ENCODE measurements at places on chromosomes 7 and 10.

GRCh38 chr7:111835066-111835465 is 272.8 kb upstream of the IMMP2L start:
- H3K36me3 ChIP-seq, result no peaks in the 10 kb centered on the region
- no peaks in the 10 kb centered on the region for H3K4me1 ChIP-seq
- DNase-seq, result no peak
- H3K27me3 ChIP-seq, result no peaks in the 10 kb centered on the region
- no peak overlapping the region for H3K27ac ChIP-seq
- no peak overlapping the region for H3K4me3 ChIP-seq

- H3K4me3 ChIP-seq, result no peak overlapping the region
- H3K36me3 ChIP-seq, result no peaks in the 10 kb centered on the region
- H3K27me3 ChIP-seq, result no peaks in the 10 kb centered on the region
- no peak overlapping the region for H3K27ac ChIP-seq
These were observed 238.4 kb downstream of the KCNMA1 start for GRCh38 chr10:77398986-77399755.

GRCh38 chr7:2520761-2521290 is 1.3 kb downstream of the LFNG start:
- peaks cover 38% of the 10 kb centered on the region for H3K4me1 ChIP-seq
- H3K27me3 ChIP-seq, result peaks cover 25% of the 10 kb centered on the region
- DNase-seq, result no peak
- H3K36me3 ChIP-seq, result peaks cover 25% of the 10 kb centered on the region
- H3K4me3 ChIP-seq, result peak overlapping the region; percentile 97
- H3K27ac ChIP-seq, result peak overlapping the region; percentile 88

DNA sequence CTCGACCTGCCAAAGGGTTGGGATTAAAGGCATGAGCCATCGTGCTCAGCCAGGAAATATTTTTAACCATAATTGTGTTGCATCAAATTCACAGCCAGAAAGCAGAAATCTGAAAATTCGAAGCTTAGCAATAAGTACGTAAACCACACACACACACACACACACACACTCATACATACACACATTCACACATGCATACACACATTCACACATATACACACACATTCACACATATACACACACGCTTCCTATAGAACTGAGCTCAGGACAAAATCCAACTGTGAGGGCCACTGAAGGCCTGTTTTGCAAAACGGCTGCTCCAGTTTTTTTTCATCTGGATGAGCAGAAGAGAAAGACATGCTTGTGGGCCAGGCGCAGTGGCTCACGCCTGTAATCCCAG is 25.0 kb upstream of the GTF2I start:
- H3K36me3 ChIP-seq, result no peaks in the 10 kb centered on the region
- H3K4me3 ChIP-seq, result no peak overlapping the region
- DNase-seq, result no peak
- no peak overlapping the region for H3K27ac ChIP-seq
- H3K27me3 ChIP-seq, result peaks cover 10% of the 10 kb centered on the region

GRCh38 chr7:70040970-70041766 is 442.9 kb downstream of the AUTS2 start:
- H3K36me3 ChIP-seq, result no peaks in the 10 kb centered on the region
- no peak for DNase-seq
- no peak overlapping the region for H3K27ac ChIP-seq

- no peaks in the 10 kb centered on the region for H3K4me1 ChIP-seq
- no peaks in the 10 kb centered on the region for H3K36me3 ChIP-seq
- H3K27me3 ChIP-seq, result peaks cover 10% of the 10 kb centered on the region
- H3K27ac ChIP-seq, result no peak within 1 kb of the TSS
These were observed at the start of gene SEMA3E for GRCh38 chr7:83648464-83649241. TSS of gene SEMA3E (minus strand) at chr7:83649139.

DNA sequence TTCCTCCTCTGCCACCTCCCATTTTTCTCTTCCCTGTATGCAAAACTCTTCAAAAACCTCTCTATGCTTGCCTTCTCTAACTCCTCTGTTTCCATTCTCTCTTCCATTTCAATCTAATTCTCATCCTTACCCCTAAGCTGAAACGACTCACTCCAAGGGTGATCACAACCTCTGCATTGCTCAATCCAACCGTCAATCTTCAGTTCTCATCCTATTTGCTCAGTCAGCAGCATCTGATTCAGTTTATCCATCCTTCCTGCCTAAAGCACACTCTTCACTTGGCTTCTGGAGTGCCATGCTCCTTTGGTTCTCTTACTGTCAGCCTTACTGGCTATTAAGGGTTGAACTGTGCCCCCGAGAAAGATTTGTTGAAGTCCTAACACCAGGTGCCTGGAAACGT is 163.5 kb upstream of the NEBL start:
- no peak for DNase-seq
- H3K4me1 ChIP-seq, result peaks cover 1% of the 10 kb centered on the region
- H3K36me3 ChIP-seq, result no peaks in the 10 kb centered on the region

DNA sequence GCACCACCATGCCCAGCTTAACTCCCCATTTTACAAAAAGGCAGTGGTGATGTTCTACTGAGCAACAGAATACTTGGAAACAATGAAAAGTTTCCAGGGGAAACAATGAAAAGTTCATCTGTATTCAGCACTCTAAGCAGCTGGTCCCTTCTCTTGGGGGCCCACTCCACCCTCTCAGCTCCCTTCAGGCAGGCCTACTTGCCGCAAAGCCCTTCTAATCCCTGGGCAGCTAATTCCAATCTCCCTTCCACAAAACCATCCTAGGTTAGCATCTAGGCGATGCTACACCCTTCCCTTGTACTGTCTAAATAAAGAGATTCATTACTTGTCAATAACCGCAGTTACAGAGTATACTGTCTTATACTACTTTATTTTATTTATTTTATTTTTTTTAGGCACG is 79.1 kb downstream of the SPDYE5 start:
- DNase-seq, result no peak
- no peaks in the 10 kb centered on the region for H3K4me1 ChIP-seq

- H3K27me3 ChIP-seq, result peaks cover 30% of the 10 kb centered on the region
- H3K36me3 ChIP-seq, result no peaks in the 10 kb centered on the region
- H3K4me3 ChIP-seq, result no peak overlapping the region
- peaks cover 6% of the 10 kb centered on the region for H3K4me1 ChIP-seq
- H3K27ac ChIP-seq, result no peak overlapping the region
- no peak for DNase-seq
These were observed 906 bp downstream of the DKK1 start for GRCh38 chr10:52314822-52315552.

DNA sequence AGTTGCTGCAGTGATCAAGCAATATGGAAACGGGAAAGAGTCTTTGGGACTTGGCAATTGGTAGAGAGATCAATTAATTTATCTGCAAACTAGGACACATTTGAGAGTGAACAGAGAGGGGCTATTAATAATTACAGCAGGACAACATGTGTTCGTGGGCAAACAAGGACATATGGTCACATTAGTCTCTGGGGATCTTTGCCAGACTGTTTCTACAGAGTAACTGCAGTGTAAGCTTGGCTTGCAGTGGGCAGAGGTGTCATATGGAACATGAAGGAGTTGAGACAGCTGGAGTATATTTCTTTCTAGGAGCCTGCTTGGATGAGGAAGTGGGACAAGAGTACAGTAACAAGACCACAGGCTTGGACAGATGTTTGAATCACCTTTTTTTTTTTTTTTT is 232.1 kb upstream of the LYZL1 start:
- no peak overlapping the region for H3K4me3 ChIP-seq
- no peak overlapping the region for H3K27ac ChIP-seq
- H3K36me3 ChIP-seq, result no peaks in the 10 kb centered on the region

DNA sequence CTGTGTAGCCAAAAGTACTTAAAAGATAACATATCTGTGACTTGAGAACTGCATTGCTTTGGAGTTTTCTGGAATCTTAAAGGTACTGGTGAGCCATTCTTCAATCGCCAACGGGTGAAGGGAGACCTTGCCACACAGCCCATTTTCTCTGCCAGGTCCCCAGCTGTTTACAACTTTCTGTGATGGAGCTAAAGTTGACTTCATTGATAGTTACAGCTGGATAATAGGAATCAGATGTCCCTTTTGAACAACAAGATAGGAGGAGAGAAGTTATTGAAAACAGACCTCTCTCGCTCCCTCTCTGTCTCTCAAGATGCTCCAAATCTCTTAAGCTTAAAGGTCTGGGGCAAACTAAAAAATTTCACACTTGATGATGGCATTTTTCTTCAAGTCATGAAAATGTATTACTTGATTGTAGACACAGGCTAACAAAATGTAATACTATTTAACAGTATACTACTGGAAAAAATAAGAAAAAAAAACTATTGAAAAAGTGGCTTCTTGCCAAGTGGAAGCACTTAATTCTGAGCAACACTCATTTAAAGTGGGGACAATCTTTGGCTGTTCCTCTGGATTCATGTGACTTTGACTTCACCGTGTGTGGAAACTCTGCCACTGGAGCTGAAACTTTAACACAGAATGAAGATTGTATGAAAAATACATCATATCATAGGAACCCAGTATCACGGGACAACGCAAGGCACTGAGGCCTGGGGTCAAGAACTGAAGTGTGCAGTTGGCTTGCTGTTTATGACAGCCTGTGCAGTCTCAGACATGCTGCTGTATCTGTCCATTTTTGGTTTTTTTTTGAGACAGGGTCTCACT is 78.4 kb upstream of the AFAP1L2 start:
- no peak for DNase-seq
- no peak overlapping the region for H3K4me3 ChIP-seq
- H3K36me3 ChIP-seq, result peaks cover 87% of the 10 kb centered on the region
- peaks cover 27% of the 10 kb centered on the region for H3K4me1 ChIP-seq

GRCh38 chr7:94907811-94908322 is 473 bp downstream of the PPP1R9A start:
- no peaks in the 10 kb centered on the region for H3K4me1 ChIP-seq
- H3K4me3 ChIP-seq, result no peak overlapping the region
- peaks cover 35% of the 10 kb centered on the region for H3K27me3 ChIP-seq
- no peak for DNase-seq
- H3K27ac ChIP-seq, result no peak overlapping the region
- no peaks in the 10 kb centered on the region for H3K36me3 ChIP-seq

- H3K27ac ChIP-seq, result no peak overlapping the region
- DNase-seq, result no peak
- H3K4me1 ChIP-seq, result peaks cover 26% of the 10 kb centered on the region
- H3K36me3 ChIP-seq, result no peaks in the 10 kb centered on the region
- no peak overlapping the region for H3K4me3 ChIP-seq
These were observed 184.0 kb downstream of the DIP2C start for GRCh38 chr10:505419-505818.

DNA sequence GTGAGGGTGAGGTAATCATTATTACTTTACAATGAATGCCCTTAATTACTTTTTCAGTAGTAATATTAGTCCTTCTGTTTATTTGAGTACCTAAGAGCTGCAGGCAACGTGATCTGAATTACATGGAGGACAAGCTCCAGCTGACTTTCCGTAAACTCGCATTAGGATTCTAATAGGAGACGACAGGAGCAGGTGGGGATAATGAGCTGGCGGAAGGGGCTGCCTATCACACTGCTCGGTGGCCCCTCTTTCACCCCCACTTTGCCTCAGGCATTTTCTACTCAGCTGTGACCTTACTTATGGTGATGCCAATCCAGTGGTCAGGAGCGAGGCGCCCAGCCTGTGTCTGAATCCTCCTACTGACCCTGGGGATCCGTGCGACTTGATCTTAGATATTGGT is at the start of gene C7orf33:
Gene C7orf33 (plus strand): TSS at position 296 of the 400 bp plus-strand sequence. CDS start 160 bp downstream, outside the sequence.
- DNase-seq, result no peak
- H3K4me1 ChIP-seq, result no peaks in the 10 kb centered on the region
- peaks cover 47% of the 10 kb centered on the region for H3K27me3 ChIP-seq
- no peak within 1 kb of the TSS for H3K27ac ChIP-seq
- H3K36me3 ChIP-seq, result no peaks in the 10 kb centered on the region
- H3K4me3 ChIP-seq, result no peak within 1 kb of the TSS

DNA sequence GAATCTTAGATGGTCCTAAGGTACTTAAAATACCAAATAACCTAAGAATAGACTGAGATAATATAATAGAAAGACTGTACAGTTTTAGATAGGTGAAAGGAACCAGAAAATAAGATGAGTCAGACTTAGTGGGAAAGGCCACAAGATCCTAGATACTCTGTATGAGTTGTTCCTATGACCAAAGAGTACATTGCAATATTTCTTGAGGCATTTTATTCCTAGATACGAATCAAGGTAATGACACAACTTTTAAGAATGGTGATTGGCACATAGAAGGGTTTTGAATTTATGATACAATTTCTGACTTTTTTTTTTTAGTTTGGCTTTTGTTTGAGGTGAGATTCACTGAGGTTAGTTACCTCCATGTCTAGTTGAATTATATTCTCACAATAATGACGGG is 30.2 kb downstream of the MGAM start:
- no peak overlapping the region for H3K27ac ChIP-seq
- no peak overlapping the region for H3K4me3 ChIP-seq
- H3K4me1 ChIP-seq, result no peaks in the 10 kb centered on the region
- H3K27me3 ChIP-seq, result peaks cover 3% of the 10 kb centered on the region

GRCh38 chr10:100647928-100648327 is 97.5 kb upstream of the PAX2 start:
- no peaks in the 10 kb centered on the region for H3K4me1 ChIP-seq
- H3K36me3 ChIP-seq, result no peaks in the 10 kb centered on the region
- H3K27ac ChIP-seq, result no peak overlapping the region
- peaks cover 54% of the 10 kb centered on the region for H3K27me3 ChIP-seq
- DNase-seq, result no peak
- H3K4me3 ChIP-seq, result no peak overlapping the region

DNA sequence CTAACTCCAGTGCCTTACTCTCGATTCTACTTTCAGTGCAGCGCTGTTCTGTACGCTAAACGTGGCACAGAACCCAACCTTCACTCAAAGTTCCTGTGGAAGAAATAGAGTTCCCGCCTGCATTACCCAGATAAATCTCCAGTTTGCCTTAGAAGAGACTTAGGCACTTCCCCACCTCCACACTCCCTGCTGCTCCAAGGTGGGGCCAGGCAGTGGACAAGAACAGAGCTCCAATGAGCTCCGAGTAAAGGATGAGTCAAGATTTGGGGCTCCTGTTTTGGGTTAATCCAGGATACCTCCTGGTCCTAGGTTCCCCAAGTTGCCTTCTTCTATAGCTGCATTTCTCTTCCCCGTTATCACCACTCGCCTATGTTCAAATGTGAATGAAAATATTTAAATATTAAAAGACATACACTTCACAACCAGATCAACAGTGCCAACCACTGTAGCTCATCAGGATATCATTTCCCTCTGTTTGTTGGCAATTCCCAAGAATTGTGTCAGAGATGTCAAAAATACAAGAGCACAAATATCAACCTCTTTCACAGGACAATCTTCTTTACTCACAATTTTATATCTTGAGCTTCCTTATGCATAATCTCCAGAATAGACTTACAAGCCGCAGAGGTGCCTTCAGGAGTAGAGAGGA is 48.0 kb downstream of the MALSU1 start:
- H3K27me3 ChIP-seq, result peaks cover 9% of the 10 kb centered on the region
- no peak overlapping the region for H3K27ac ChIP-seq
- peaks cover 29% of the 10 kb centered on the region for H3K4me1 ChIP-seq
- H3K4me3 ChIP-seq, result peak overlapping the region; percentile 14

DNA sequence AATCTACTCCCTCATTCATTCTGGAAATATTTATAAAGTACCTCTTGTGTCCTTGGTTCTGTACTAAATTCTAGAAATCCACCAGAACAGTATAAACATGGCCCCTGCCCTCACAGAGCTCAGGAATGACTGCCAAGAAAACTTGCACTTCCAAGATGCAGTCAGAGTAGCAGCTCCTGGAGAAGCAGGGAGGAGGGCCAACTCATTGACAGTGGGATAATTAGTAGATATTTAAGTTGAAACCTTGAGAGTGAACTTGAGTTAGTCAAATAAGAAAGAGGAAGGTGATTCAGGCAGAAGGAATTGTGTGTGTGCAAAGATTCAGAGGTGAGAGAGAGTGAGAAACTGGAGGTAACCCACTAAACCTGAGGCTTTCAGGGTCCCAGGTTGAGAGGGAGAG is 182.2 kb upstream of the INHBA start:
- H3K4me1 ChIP-seq, result peaks cover 32% of the 10 kb centered on the region
- H3K27me3 ChIP-seq, result peaks cover 5% of the 10 kb centered on the region
- no peak for DNase-seq
- no peak overlapping the region for H3K4me3 ChIP-seq

Data from activated naive CD4-positive, alpha-beta T cell treated with anti-CD3 and anti-CD28 coated beads, Interleukin-2, amount 10 ng/mL, durations not matched to agents 7 days and 5 days (primary cell).